Glomerular endothelial cell (primary cell): ENCODE measurements at places on chromosomes 13 and 19. TPM values are rescaled to one million over a fixed set of nuclear protein-coding genes. Genes with fewer than 3 reads are reported as not detected.

DNA sequence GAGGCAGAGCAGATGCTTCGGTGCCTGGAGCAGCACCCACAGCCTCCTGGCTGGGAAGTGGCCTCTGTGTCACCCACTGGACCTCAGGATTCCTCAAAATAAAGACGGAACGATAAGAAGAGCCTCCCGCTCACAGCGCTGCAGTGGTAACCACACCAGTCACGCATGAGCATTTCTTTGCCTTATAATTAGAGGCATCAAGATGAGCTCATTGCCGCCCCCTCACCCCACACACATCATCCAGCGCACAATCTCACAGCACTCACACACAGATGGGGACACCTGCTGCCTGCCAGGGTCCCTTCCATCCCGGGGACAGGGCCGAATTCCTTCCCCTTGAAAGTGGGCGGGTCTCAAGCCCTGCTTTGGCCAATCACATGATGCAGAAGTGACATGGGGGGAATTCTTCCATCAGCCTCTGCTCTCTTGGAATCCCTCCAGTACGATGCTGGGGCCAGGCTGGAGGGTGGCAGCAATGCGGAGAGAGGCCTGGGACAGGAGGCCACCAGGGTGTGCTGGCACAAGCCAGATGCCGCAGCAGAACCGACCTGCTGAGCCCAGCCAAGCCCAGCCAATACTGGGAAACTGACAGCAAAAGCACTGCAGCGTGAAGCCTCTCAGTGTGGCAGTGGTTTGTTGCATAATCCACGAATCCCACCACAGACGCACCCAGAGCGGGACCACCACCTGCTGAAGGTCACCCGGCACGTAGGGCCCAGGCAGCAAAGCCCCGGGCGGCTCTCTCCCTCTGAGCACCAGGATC, 16.0 kb downstream of the PIP5K1C start:
- DNase-seq, result no peak

DNA sequence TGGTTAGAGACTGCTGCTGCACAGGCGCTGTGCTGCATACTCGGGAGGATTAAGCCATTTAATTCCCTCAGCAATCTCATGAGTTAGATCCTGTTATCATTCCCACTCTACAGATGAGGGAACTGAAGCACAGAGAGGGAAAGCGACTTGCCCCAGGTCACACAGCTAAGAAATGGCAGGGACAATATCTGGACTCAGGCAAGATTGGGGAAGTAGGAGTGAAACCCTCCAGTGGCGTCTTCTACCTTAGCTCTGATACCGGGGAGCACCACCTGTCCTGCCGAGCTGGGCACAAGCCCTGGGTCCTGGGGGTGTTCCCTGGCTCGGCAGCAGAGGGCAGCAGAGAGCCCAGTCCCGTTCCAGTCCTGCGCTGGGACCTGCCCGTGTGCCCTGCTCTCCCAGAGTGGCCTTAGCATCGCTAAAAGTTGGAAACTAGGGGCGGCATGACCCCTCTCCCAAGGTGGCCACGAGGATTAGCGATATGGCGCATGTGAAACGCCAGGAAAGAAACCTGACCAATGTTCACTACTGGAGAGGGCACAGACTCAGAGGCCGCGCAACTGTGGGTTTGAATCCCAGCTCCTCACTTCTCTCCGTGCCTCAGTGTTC, 20.5 kb downstream of the CYTH2 start:
- no peak for DNase-seq

- no peak for DNase-seq
Observed at GRCh38 chr19:12751635-12752034, at the start of gene BEST2. Gene BEST2, plus strand, starts transcription at chr19:12751791. Its CDS starts 802 bp downstream, at chr19:12752593.

Gene BRSK1
- 1.2 and 3.0 TPM in 2 replicates for total RNA-seq

Gene TPP2
- total RNA-seq, result 46.1 and 47.8 TPM in 2 replicates

Gene LAIR1
- not detected in 2 replicates for total RNA-seq

Gene CEACAM1
- 38.8 and 41.5 TPM in 2 replicates for total RNA-seq
